K562 (cell line): ENCODE measurements at places on chromosomes 1 and 21. TPM values are rescaled to one million over a fixed set of nuclear protein-coding genes. Genes with fewer than 3 reads are reported as not detected.

Gene CFAP107
- total RNA-seq, result not detected in 2 replicates

Gene PDE4B
- total RNA-seq, result 0.07 and 0.09 TPM in 2 replicates

Gene AQP10
- 3.7 and 4.9 TPM in 2 replicates for total RNA-seq

Gene PTGS2
- not detected in 2 replicates for total RNA-seq

DNA sequence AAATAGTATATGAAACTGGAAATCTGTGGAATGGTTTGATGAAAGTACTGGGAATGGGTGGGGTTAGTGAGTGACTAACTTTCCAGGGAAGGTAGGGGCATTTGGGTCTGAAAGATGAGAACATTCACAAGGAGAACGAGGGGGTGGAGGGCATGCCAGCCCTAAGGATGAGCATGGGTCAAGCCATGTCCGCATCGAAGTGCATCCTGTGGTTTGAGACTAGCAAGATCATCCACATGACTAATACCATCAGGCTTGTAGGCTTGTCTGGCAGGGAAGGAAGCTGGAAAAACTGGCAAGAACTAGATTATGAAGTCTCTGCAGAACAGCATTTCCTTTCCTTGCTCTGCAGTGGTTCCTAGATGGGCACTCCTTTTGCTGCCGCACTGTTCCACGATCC, 70.4 kb upstream of the UBE2U start:
- H3K36me3 ChIP-seq, result no peaks in the 10 kb centered on the region
- DNase-seq, result no peak
- no peak overlapping the region for H3K27ac ChIP-seq

GRCh38 chr21:31728952-31729351, 3.0 kb downstream of the SCAF4 start:
- H3K27me3 ChIP-seq, result no peaks in the 10 kb centered on the region
- H3K36me3 ChIP-seq, result peaks cover 49% of the 10 kb centered on the region; the same call in 2 of the 3 replicates
- H3K4me3 ChIP-seq, result peak overlapping the region; percentile 93; the same call in 1 of the 2 replicates

DNA sequence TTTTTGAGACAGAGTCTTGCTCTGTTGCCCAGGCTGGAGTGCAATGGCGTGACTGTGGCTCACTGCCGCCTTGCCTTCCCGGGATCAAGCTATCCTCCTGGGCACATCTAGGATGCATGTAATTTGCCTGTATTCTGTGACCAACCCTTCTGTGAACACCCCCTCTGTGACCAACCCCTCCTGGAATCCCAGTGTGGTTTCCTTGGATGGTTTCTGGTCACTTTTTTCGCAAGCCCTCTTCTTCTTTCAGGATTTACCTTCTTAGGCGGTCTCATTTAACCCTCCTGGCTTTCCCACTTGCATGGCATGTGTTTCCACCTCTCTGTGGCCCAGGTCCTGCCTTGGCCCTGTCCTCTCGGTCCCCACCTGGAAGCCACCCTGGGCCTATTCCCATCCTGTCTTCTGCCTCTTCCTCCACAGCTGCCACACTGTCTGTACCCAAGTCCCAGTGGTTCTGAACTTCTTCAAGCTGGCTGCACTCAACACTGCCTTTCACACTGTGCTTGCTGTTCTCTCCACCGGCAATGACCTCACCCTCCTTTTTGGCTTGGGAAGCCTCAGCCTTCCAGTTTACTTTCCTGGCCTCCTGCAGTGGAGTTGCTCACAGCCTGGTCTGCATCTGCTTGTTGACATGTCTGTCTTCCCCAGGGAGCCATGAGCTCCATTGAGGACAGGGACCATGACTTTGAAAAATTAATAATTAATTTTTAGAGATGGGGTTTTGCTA, 57.0 kb downstream of the DISC1 start:
- H3K4me3 ChIP-seq, result no peak overlapping the region
- no peak for DNase-seq
- H3K27me3 ChIP-seq, result peaks cover 10% of the 10 kb centered on the region
- H3K36me3 ChIP-seq, result no peaks in the 10 kb centered on the region
- no peak overlapping the region for H3K27ac ChIP-seq

DNA sequence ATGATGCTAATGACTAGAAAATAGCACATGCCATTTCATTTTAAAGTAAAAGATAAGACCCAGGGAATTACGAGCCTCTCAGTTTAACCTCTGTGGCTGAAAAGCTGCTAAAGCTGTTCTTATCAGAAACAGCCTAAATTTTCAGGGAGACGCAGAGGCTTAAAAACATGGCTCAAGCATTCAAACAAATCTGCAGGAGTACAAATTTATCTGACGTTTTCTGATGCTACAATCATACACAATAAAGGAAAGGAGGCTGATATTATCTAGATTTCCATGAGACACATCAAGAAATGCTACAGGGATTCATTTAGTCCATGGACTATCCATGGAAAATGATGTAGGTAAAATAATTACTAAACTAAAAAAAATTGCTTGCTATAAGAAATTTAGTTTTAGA, 65.3 kb upstream of the SCYL3 start:
- no peak for DNase-seq
- no peaks in the 10 kb centered on the region for H3K36me3 ChIP-seq
- H3K4me3 ChIP-seq, result no peak overlapping the region
- H3K4me1 ChIP-seq, result no peaks in the 10 kb centered on the region
- H3K27ac ChIP-seq, result no peak overlapping the region

- H3K27me3 ChIP-seq, result no peaks in the 10 kb centered on the region
- no peaks in the 10 kb centered on the region for H3K36me3 ChIP-seq
- H3K4me1 ChIP-seq, result no peaks in the 10 kb centered on the region
- DNase-seq, result no peak
Measured at GRCh38 chr1:55724551-55725325, 509.6 kb upstream of the USP24 start.

DNA sequence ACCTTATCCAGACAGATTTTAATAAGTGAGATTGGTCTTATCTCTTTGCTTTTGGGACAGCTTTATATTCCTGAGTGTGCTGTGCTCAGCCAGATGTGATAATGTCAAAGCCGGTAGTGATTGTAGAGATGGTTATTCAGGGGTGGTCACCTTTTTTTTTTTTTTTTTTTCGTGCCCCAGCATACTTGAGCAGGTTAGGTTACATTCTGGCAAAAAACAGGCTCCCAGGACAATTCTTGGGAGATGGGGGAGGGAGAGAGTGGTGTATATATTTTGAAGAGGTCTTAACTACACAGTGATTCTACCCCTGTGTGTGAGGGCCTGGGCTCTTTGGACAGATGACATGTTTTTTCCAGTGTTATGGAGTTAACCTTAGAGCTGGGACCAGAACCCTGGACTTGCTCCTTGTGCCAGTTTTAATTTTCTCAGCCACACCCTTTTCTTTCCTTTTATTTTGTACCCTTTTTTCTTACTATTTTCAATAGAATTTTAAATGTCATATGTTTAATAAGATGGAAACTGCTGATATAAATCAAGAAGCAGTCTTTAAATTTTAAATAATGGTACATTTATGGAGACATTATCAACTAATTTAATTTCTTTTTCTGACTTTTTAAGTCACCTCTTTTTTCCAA, 88.4 kb downstream of the DYRK1A start:
- DNase-seq, result no peak
- H3K27ac ChIP-seq, result peak overlapping the region; percentile 71
- H3K27me3 ChIP-seq, result no peaks in the 10 kb centered on the region
- H3K4me1 ChIP-seq, result peaks cover 26% of the 10 kb centered on the region
- peaks cover 24% of the 10 kb centered on the region; the same call in 2 of the 3 replicates for H3K36me3 ChIP-seq

DNA sequence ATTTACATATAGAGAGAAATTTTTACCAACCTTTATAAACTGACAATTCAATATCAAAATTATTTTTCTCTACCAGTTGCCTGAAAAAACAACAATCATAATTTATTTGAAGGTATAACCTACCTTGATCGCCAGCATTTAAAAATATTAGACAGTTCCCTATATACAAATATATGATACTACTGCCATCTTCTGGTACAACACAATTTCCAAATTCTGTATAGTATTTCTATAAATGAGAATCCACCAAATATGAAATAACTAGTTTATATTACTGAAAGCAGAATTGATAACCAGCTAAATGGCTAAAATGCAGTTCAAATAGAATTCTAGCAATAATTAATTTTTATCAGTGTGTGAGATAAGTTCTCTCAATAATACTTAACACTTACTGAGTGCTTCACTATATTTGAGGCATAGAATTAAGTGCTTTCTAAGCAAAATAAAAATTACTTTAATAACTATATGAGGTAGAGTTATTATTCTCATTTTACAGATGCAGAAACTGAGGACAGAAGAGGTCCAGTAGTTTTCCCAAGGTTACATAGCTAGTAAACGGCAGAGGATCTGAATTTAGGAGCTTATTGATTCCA, 75.6 kb downstream of the PIGK start:
- peak; percentile 9 for DNase-seq
- H3K4me3 ChIP-seq, result no peak overlapping the region
- H3K27ac ChIP-seq, result no peak overlapping the region
- no peaks in the 10 kb centered on the region for H3K27me3 ChIP-seq

GRCh38 chr1:188426561-188426960, 1597.8 kb downstream of the PLA2G4A start:
- H3K27ac ChIP-seq, result no peak overlapping the region
- no peak for DNase-seq
- H3K4me1 ChIP-seq, result no peaks in the 10 kb centered on the region
- no peaks in the 10 kb centered on the region for H3K36me3 ChIP-seq
- no peak overlapping the region for H3K4me3 ChIP-seq

- no peaks in the 10 kb centered on the region for H3K27me3 ChIP-seq
- no peaks in the 10 kb centered on the region for H3K4me1 ChIP-seq
- no peaks in the 10 kb centered on the region for H3K36me3 ChIP-seq
- H3K4me3 ChIP-seq, result no peak overlapping the region
- no peak overlapping the region for H3K27ac ChIP-seq
Measured at GRCh38 chr1:99236756-99237155, 27.5 kb upstream of the PLPPR4 start.

DNA sequence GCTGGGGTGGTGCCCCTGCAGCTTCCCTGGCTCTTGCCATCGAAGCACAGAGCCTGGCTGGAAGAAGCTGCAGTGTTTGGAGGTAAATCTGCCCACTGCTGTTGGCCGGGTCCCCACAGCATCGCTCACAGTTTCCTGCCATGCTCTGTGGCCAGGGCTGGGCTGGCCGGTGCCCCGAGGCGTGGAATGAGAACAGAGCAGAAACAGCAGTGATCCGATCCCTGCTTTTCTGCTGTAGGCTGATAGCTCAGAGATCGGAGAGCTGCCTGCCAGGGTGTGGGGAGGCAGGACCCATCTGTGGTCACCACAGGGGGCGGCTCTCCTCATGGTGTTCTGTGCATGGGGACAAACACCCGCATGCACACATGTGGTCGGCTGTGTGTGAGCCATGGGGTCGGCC, 11.5 kb downstream of the SLC45A1 start:
- H3K27me3 ChIP-seq, result peaks cover 94% of the 10 kb centered on the region
- no peaks in the 10 kb centered on the region for H3K4me1 ChIP-seq
- DNase-seq, result no peak
- no peaks in the 10 kb centered on the region for H3K36me3 ChIP-seq
- H3K27ac ChIP-seq, result no peak overlapping the region

DNA sequence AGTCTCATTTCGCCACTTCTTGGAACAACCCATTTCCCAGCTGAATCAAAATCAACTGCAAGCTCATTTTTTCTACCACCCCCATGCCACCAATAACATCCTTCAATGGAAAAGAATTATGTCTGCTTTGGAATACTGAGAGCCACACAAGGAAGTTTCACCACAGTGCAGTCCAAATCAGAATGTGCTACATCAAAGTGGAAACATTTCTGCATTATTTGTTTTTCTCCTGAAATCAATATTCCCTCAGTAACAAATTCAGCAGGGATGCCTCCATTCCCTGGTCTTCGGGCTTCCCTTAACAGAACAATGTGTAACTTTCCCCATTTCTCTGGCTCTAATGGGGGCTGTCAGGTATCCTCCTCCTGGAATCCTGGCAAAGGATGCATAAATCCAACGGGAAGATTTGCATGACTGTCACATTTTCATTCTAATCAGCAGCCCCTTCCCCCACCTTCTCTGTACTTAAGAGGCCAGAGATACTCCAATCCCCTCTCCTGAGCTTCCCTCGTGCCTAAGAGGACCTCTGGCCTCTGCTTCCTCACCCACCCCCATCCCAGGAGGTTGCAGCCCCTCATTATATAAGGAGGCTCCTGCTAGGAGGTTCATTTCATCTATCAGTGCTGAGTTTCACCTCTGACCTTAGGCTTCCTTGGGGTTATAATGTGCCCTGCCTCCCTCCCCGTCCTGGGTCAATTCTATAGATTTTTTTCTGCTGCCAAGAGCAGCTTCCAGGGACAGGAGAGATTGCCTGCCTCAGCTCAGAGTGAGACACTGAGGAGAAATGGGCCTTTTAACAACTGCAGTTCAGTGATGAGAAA, 201.1 kb downstream of the OMA1 start:
- no peak overlapping the region for H3K4me3 ChIP-seq
- no peak for DNase-seq
- H3K4me1 ChIP-seq, result no peaks in the 10 kb centered on the region
- no peak overlapping the region for H3K27ac ChIP-seq
- H3K27me3 ChIP-seq, result no peaks in the 10 kb centered on the region

GRCh38 chr1:7420470-7421100, 350.5 kb upstream of the VAMP3 start:
- DNase-seq, result no peak
- no peaks in the 10 kb centered on the region for H3K4me1 ChIP-seq
- H3K4me3 ChIP-seq, result no peak overlapping the region
- H3K36me3 ChIP-seq, result no peaks in the 10 kb centered on the region

GRCh38 chr1:18290740-18291412, 183.3 kb downstream of the IGSF21 start:
- H3K27me3 ChIP-seq, result peaks cover 32% of the 10 kb centered on the region; the same call in 2 of the 3 replicates
- no peak overlapping the region for H3K4me3 ChIP-seq
- no peak for DNase-seq
- H3K4me1 ChIP-seq, result 0 out of 2 replicates have a peak, but pooled peaks cover 3% of the 10 kb centered on the region
- no peak overlapping the region for H3K27ac ChIP-seq
- no peaks in the 10 kb centered on the region for H3K36me3 ChIP-seq

DNA sequence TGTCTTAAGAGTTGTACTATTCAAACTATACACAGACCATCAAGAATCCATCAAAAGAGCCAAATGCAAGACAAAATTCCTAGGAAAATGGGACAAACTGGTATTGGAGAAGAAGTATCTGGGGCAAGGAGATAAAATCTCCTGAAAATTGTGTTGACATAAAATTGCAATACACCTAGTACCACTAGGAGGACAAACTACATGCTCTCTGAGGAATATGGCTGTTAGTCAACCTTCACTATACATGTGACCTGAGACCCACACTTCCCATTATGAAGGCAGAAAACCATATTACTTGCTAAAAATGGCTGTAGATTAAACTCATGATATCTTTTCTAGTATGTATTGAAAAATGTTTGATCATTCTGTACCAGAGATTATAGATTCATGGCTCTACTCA, 30.0 kb downstream of the IRF2BP2 start:
- no peaks in the 10 kb centered on the region for H3K27me3 ChIP-seq
- H3K4me1 ChIP-seq, result peaks cover 28% of the 10 kb centered on the region
- H3K36me3 ChIP-seq, result no peaks in the 10 kb centered on the region
- DNase-seq, result peak; percentile 66
- no peak overlapping the region for H3K27ac ChIP-seq
